RPMI7951 (cell line): ENCODE measurements at places on chromosomes 3 and 15. TPM values are rescaled to one million over a fixed set of nuclear protein-coding genes. Genes with fewer than 3 reads are reported as not detected.

The TP63 gene
- 16.7 and 22.3 TPM in 2 replicates for total RNA-seq

The GOLGA6L4 gene
- 0.68 and 0.72 TPM in 2 replicates for total RNA-seq

The PRTG gene
- 3.8 and 13.3 TPM in 2 replicates for total RNA-seq

The TGM5 gene
- not detected in 2 replicates for total RNA-seq

The SSR3 gene
- total RNA-seq, result 287 and 330 TPM in 2 replicates

The CP gene
- 0.39 TPM in 1 of 2 replicates, not detected in the other for total RNA-seq

The CSPG4 gene
- total RNA-seq, result 31.4 and 52.5 TPM in 2 replicates

The FMN1 gene
- 5.0 and 5.8 TPM in 2 replicates for total RNA-seq

DNA sequence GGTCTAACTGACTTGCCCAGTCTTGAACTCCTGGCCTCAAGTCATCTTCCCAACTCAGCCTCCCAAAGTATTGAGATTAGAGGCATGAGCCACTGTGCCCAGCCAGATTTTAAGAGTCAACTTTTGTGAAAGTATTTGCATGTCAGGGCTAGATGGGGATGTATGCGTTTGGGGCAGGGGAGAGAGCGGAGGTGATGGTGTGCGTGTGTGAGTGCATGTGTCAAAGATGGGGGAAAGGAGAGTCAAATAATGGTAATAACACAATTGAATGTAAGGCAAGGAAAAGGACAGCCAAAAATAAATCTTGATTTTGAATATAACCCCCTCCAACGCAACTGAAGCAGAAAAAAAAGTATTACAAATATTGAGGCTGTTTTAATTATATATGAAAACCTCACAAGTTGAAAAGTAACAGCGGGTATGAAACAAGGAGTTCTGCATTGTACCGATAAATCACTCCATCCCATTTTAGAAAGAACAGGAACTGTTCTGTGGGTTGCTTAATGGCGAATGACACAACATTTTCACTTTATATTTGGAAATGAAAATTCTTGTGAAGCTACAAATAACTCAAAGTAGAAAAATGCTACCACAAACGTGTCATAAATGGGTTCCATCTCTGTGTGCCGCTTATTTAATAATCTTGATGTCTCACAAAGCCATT, 29.9 kb upstream of the LDHAL6B start:
- DNase-seq, result no peak

DNA sequence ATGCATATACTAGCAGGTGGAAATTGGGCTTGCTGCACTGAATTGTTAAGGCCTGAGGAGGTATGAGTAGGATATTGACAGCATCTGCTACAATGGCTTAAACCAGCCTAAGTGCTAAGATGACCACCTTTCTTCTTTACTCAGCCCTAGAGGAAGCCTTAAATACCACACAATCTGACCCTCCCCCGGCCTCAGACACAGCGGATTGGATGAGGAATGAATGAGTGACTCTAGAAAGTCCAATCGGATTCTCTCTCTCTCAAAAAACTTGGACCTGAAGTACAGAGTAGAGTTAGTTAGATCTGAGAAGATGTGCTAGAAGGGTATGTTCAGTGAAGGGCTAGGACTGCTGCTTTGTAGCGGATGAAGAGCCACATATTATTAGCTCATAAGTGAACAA, 39.9 kb upstream of the C3orf49 start:
- DNase-seq, result no peak

DNA sequence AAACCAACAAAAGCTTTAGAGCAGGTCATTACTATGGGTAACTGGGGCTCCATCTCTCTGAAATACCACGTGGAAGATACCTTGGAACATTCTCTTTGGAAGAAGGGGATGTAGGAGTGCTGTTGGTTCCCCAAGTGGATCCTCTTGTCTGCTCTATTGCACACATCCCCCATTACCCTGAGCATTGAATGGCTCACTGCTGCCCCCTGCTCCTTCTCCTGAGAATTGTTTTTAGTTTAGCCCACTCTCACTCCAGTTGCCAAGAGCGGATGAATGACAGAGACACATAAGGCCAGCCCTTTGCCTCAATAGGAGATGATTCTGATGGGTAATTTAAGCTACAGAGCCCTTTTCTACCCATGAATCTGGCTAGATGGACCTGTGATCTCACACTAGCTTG, 135.6 kb upstream of the SUCLG2 start:
- peak; percentile 59 for DNase-seq

GRCh38 chr3:30078736-30079135, 527.7 kb upstream of the TGFBR2 start:
- DNase-seq, result no peak

DNA sequence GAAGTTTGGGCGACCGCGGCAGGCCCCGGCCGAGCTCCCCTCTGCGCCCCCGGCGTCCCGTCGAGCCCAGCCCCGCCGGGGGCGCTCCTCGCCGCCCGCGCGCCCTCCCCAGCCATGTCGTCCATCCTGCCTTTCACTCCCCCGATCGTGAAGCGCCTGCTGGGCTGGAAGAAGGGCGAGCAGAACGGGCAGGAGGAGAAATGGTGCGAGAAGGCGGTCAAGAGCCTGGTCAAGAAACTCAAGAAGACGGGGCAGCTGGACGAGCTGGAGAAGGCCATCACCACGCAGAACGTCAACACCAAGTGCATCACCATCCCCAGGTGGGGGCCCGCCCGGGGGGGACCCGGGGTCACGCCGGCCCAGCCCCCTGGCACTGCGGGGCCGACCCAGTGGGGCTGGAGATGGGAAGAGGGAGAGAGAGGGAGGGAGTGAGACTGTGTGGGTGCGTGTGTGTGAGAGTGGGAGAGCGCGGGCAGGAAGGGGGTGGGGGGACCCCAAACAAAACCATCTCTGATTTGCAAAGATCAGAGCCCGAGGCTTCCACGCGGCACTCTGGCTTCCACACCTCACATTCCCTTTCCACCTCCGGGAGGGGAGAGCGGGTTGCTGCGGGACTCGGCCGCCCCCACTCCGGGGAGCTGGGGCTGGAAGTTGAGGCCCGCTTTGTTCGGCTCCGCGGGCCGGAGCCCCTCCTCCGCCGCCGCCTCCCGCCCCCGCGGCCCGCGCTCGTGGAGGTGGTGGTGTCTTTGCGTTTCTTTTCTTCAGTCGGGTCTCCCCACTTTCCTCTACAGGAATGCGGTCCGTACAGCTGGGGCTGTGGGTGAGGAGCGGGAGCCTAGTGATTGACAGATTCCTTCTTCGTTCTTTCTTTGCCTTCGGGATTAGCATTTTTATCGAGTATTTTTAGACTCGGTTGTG, 898 bp downstream of the SMAD3 start:
- DNase-seq, result no peak

DNA sequence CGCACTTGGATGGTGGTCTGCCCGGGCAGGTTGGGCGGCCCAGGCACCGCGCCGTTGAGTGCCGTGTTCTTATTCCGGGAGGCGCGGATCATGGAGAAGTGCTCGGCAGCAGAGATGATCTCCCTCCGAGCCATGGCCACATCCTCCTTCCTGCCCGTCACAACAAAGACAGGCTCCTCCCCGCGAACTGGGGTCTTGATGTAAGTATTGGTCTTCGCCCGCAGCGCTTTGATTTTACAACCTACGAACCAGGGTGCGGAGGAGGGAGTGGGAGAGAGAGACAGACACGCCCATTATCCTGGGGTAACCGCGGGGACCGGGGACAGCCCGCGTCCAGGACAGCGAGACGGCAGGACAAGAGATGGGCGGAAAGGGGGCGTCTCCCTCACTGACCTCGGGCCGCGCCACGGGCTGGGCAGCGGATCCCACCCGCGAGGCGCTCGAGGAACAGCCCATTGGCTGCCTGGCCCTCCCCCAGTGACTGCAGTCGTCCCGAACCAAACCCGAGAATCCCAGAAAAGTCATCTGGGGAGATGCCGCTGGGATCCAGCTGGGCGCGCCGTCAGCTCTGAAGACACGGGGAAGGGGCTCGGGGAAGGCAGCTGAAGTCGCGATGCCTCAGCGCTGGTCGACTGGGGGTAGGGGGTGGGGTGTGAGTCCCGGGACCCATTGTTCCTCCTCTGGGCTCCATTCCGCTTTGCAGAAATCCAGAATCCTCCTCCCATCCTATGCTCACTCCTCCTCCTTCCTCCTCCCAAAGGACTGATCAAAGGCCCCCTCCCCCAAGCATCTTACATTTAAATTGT, 1.2 kb downstream of the MEX3B start:
- DNase-seq, result peak; percentile 68

DNA sequence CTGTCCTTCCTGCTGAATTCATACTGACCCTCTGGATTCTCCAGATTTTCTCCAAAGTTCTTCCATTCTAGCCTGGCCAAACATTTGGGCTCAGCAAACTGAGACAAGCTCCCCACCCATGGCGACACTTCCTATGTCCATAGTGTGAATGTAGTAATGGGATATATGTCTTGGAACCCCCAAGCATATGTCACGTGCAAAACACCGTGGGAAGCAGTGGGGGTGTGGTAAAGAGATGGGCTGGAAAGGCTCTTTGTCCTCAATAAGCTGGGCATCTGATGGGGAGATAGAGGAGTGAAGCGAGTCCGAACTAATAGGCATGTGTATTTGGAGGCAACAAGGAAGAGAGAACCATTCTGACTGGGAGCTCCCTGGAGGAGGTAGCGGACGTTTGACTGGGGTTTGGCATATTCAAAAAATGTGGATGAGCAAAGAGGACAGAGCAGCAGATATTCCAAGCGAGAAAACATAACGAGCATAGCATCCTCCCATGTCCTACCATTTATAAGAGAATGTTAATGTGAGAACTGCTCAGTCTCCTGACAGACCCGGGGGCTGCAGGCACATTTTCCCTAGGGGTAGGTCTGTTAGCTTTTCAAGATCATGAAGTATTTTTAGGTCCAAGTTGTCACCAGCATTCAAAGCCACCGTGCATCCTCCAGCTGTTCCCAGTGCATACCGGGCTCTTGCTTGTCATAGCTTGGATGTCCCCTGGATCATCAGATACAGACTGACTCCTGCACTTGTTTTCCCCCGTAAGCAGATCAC, 25.6 kb downstream of the TPM1 start:
- DNase-seq, result peak; percentile 20

GRCh38 chr15:31304751-31305365, 21.8 kb upstream of the KLF13 start:
- peak; percentile 17 for DNase-seq

- DNase-seq, result peak; percentile 7
These were observed 122.1 kb upstream of the TMEM108 start for GRCh38 chr3:132916096-132916495.

- DNase-seq, result no peak
These were observed 58.7 kb upstream of the CHST2 start for GRCh38 chr3:143060906-143061305.

GRCh38 chr15:88231909-88232644, 24.5 kb downstream of the NTRK3 start:
- no peak for DNase-seq

GRCh38 chr15:25394898-25395297, 43.9 kb downstream of the UBE3A start:
- no peak for DNase-seq

GRCh38 chr3:110344897-110345767, 726.5 kb upstream of the NECTIN3 start:
- no peak for DNase-seq

DNA sequence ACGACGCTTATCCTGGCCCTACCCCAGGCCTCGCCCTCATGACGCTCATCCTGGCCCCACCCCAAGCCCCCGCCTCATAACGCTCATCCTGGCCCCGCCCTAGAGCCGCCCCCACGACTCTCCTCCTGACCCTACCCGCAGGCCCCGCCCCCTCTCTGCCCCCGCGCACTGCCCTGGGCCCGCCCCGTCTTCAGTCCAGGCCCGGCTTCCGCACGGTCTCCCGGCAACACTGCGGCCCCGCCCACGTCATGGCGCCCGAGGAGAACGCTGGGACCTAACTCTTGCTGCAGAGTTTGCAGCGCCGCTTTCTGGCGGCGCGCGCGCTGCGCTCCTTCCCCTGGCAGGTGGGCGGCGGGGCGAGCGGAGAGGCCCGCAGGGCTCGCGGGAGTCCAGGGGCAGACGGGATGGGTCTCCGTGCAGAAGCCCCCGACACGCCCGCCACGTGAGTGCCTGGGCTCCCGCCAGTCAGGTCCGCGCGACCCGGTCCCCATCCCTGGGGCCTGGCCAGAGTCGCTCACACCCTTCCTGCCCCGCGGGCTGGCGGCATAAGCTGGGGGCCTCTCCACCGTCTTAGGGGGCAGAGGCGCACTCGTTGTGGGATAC, 52.5 kb upstream of the ROPN1B start:
- DNase-seq, result peak; percentile 92

GRCh38 chr3:133296981-133297380, 102.9 kb upstream of the BFSP2 start:
- no peak for DNase-seq

- DNase-seq, result peak; percentile 58
These were observed 102.4 kb downstream of the ETFA start for GRCh38 chr15:76208786-76209424.

GRCh38 chr15:32993285-32993684, 201.2 kb downstream of the FMN1 start:
- DNase-seq, result peak; percentile 34

GRCh38 chr15:70563561-70564095, 199.7 kb downstream of the UACA start:
- DNase-seq, result no peak

DNA sequence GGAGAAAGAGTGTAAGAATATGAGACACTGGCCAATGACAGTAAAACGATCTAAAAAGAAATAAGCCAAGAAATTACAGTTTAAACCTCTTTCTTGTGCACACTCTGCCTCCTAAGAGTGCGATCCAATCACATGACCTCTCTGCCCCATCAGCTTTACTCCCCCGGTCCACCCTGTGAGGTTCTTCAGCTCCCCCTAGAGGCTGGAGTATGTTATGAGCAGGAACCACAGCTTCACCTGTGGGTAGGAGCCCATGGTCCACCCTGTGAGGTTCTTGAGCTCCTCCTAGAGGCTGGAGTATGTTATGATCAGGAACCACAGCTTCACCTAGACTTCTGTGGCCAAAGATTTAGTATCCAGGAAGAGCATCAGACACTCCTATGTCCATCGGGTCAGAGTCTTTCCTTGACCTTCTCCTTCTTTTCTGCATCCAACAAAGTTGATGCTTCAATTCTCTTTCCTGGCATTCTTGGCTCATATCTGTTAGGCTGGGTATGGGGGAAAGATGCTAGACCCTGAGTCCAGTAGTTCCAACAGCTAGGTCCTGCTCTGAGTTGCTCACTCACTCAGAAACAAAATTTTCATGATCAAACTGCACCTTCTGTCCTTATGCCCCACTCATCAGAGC, 164.0 kb downstream of the MINAR1 start:
- peak; percentile 76 for DNase-seq

- no peak for DNase-seq
These were observed 720.2 kb downstream of the ROBO1 start for GRCh38 chr3:79047581-79047980.
